ENCODE measurements at places on chromosomes 3 and 15.
A peak's percentile ranks its signal among the peaks of the same experiment; 100 is the strongest.

GRCh38 chr15:37756407-37756806 is 178.0 kb upstream of the TMCO5A start:
- no peak for DNase-seq

- DNase-seq: no peak
Measured at GRCh38 chr3:130933801-130934345, 40.0 kb downstream of the ATP2C1 start.

GRCh38 chr3:100331660-100332059 is 2.9 kb upstream of the NIT2 start:
- DNase-seq: no peak

DNA sequence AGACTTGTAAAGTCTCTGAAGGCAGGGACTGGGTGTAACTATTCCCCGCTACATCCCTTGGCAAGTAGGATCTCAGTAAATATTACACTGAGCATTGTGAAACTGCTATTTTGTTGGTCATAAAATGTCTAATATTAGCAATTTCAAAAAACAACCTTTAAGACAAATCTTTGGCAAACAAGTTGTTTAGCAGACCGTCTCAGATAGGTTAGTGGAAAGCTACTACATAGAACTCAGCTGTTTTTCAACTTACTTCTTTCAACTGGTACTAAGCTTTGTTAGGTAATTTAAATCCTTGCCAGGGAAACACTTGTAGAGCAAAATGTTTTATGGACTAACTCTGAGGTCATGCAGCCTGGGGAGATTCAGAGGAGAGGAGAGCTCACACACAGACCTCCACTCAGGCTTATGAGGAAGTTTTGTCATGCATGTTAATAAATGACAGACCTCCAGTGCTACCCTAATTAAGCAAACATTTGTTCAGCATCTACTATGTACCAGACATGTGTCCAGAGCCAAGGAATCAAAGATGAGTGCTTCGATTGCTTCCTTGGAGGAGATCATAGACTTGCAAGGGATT is 61.6 kb upstream of the STAC start:
- no peak for DNase-seq

GRCh38 chr3:14120111-14120920 is 4.4 kb downstream of the CHCHD4 start:
- DNase-seq: no peak

DNA sequence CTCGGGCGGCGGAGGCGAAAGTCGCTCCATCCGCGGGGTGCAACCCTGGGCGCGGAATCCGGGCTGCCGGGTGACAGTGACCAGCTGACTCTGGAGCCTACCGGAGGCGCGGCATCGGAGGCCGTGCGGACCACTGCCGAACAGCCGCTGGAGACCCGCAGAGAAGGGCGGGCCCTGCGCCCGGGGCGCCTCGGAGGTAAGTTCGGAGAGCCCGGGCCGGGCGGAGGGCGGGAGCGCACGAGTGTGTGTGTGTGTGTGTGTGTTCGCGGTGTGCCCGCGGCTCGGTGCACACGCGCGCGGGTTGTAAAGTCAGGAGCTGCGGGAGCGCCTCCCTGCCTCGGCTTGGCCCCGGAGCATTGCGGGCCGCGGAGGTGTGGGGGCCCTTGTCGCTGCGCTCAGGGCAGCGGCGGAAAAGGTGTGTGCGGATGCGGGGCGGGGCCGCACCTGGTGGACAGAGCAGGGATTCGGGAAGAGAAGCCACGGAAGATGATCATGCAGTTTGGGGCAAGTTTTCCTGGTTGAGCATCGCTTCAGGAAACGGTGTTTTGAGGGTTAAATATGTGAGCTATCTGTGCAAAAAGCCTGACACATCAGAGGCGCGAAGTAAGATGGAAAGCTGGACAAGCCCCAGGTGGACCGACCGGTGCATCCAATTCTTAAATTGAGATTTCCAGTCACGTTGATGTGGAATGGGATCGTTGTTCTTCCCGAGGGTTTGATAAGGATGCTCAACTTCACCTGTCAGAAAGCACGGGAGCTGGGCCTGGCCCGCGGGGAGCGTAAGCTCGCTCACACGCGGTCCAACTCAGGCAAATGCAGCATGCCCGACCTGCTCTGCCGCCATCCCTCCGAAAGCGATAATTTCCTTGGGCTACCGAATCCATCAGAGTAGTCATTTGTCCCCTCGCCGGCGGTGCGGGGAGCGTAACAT is 474 bp downstream of the MINAR1 start:
- DNase-seq: no peak

GRCh38 chr3:136939489-136939888 is 18.3 kb upstream of the IL20RB start:
- DNase-seq: no peak

DNA sequence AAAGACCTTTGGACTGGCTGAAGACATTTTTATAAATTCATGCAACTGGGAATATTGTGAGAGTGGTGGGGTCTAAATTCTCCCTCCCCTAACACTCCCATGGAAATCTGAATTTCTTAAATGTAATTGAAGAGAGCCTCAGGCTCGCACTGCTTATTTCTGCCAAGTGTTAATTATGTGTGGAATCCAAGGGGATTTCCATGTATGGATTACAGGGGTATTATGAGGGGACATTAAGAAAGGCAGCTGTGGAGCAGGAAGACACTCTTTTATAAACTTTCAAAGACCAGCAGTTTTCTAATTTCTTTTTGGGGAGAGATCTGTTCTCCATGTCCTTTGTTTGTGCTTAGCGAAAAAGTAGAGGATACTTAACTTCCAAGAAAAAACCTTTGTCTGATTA is 152.1 kb upstream of the TBL1XR1 start:
- DNase-seq: no peak

DNA sequence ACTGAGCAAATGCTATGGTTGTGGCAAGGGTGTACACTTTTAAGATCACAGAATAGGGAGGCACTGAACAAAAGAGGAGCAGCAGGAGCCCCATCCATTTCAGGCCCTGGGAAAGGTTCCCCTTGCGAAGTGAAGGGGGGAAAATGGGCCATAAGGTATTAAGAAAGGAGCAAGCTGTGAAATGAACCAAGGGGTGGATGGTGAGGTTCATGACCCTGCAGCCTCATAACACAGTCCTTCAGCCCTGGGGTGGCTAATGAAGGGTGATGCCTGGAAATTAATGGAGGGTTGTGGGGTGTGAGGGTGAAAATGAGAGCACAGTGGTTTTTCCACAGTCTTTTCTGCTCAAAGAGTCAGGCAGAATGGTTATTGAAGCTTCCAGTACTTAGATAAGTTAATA is 150.1 kb downstream of the PDZRN3 start:
- DNase-seq: no peak

DNA sequence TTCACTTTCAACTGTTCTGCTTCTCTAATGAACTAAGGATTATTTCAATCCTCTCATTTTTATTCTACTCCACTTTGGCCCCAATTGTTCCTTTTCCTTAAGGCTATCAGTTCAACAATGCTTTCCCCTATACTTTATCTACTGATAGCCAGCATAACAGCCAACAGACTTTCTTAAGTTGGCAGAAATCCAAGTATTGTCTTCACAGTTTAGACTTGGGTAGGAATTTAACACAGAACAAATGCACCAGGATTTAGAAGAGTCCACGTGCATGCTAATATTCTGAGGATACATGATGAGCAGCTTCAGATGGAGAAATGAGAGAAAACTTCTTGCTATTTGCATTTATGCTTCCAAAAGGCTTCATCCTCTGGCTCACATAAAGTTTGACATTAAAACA is 54.8 kb downstream of the FBN1 start:
- no peak for DNase-seq

DNA sequence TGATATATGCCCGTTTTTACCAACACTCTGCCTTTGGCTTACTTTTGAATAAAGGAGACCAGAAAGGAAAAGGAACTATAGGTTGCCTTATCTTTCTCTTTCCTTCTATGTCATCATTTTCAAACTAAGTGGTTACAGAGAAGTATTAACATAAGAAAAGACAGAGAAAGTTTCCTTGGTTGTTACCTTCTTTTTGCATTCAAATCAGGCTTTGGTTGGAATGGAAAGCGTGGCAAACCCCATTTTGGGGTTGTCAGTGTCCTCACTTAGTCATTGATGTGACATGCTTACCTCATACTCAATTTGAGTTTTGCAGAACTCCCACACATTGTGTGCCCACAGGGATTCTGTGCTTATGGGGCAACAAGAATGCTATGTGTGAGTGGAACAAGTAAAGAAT is 3.7 kb upstream of the THRB start:
- no peak for DNase-seq

DNA sequence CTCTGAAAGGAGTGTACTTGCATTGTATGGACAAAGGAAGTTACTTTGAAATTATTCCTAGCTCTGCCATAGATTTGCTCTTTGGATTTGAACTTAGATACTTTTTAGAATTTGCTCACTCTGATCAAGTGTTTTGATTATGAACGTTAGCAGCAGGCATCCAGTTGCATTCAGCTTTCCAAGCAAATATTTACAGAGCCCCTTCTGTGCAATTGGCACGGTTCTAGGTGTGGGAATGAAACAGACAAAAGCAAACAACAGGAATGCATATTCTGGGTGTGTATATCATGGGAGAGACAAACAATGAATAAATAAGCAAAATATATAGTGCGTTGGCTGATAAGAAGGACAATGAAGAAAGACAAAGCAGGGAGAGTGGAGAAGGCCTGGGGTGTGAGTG is 125.5 kb upstream of the ADAMTS9 start:
- DNase-seq: no peak

DNA sequence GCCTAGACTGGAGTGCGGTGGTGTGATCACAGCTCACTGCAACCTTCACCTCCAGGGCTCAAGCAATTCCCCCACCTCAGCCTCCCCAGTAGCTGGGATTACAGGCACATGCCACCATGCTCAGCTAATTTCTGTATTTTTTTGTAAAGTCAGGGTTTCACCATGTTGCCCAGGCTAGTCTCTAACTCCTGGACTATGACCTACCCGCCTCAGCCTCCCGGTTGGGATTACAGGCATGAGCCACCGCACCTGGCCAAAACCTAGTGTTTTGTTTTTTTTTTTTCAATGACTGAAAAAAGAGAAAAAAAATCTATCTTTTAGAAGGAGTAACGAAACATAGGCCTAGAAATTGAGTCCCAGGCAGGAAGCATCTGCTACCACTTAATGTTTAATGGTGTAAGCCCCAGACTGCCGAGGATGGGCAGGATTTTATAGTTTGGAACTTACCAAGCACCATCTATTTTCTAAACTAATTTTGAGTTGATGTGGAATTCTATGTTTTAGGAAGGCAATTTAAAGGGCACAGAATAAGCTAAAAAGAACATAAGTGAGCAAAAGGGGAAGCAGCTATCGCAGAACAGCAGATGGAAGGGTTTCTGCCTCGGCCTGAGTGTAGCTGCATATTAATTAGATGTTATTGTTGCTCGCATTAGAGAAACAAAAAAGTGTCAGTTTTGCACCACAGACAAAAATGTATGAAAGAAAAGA is 24.2 kb upstream of the CA12 start:
- DNase-seq: no peak

- no peak for DNase-seq
Measured at GRCh38 chr3:159472611-159473010, 516.0 kb upstream of the IL12A start.

DNA sequence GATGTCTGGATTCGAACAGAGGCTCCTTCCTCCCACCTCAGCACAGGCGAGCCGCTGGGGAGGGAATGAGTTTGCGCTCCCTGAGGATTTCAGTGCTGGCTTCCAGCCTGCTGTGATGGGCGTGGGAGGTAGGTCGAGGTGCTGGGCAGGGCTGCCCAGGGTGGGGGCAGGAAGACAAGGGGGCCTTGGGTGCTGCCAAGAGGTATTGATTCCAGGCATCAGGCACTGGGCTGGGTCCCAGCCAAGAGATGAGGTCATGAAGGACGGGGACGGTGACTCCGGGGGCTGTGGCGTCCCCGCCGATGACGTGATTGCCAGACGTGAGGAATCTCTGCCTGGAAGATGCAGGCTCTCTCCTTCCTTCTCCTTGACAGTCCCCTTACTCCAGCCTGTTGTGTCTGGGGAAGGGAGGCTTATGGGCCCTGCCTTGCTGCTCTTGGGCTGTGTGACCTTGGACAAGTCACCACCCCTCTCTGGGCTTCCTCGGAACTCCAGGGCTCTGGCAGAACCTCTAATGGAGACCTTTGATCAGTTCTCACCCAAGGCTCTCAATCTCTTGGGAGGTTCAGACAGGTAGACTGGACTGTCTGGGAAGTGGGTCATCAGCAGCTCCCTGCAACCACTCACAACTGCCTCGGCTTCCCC is 116.8 kb downstream of the FBLN2 start:
- no peak for DNase-seq

DNA sequence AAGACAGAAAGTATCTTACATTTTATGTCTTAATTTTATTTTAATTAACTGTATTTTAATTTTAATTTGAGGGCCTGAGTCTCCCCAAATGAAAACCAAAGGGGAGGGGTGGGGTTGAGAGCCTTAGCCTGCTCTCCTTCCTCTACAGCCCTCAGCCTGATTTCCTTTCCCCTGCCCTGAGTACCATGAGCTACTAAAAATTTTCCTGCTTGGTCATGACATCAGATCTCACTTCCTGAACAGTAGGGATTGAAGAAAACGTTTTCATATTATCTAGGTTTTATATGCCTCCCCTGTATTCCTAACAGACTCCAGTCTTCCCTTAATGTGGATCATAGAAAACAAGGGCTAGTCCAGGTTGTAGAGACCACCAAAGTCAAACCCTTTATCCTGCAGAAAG is 133.9 kb downstream of the MYLK start:
- DNase-seq: no peak

- DNase-seq: no peak
Measured at GRCh38 chr15:29680465-29681165, 141.7 kb downstream of the TJP1 start.

DNA sequence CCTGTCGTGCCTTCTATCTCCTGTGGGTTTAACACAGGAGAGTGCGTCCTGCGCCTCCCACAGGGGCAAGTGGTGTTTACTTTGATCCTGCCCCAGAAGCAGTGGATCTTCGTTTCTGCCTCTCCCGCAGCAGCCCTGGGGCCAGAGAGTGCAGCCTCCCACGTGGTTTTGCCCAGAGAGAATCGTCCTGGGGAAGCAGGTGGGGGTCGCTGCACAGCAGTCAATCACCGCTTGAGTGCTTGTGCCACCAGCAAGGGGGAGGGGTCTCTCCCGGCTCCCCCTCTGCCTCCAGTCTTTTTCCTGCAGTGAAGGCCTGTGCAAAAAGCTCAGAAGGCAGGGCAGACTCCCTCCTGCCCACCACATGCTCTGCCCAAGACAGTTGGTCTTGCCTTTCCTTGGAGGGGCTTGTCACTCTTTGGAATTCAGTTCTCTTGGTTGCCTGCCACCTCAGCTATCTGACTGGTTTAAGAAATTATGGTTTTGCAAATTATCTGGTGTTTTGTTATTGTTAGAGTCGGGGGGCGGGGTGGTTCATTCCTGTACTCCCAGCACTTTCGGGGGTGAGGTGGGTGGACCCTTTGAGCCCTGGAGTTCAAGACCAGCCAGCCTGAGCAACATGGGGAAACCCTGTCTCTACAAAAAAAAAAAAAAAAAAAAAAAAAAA is 26.9 kb downstream of the STOML1 start:
- DNase-seq: no peak

- no peak for DNase-seq
Measured at GRCh38 chr3:71672340-71672739, 52.9 kb downstream of the EIF4E3 start.

- DNase-seq: no peak
Measured at GRCh38 chr15:54820811-54821210, 375.9 kb downstream of the RSL24D1 start.

GRCh38 chr15:35545824-35546510 is at the start of gene DPH6:
TSS of gene DPH6 (minus strand) at chr15:35546165. CDS start at chr15:35546141, 24 bp downstream.
- peak; percentile 59 for DNase-seq

GRCh38 chr3:43858294-43858701 is 167.6 kb downstream of the ABHD5 start:
- no peak for DNase-seq

- no peak for DNase-seq
Measured at GRCh38 chr15:72184165-72184811, 13.3 kb downstream of the GRAMD2A start.

GRCh38 chr3:127483005-127483641 is 107.4 kb downstream of the TPRA1 start:
- DNase-seq: no peak
